GM10248 (cell line): ENCODE measurements at places on chromosomes 1 and 21.
A peak's percentile ranks its signal among the peaks of the same experiment; 100 is the strongest.

- no peak for DNase-seq
Measured at GRCh38 chr1:244063498-244063897, 12.4 kb downstream of the ZBTB18 start.

DNA sequence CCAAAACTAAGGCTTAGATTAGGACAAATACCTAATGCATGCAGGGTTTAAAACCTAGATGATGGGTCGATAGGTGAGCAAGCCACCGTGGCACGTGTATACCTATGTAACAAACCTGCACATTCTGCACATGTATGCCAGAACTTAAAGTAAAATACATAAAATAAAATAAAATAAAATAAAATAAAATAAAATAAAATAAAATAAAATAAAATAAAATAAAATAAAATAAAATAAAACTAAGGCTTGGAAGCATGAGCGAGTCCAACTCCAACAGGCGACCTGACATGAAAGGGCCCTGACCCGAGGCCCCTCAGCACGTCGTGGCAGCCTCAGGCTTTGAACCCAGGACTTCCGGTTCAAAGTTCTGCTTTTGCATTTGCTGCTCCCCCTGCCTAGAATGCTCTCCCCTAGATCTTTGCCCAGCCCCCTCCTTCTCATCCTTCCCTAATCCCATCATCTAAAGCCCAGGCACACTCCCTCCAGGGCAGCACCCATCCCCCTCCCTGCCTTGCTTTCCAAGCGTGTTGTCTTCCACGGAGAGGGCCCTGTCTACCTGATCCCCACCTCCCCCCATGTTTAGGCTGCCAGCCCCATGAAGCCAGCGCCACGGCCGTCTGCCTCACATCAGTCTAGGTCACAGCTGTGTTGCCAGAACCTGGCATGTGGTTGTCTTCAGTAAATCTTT, 64.3 kb downstream of the TAS1R2 start:
- no peak for DNase-seq

GRCh38 chr1:209266590-209267205, 316.8 kb upstream of the CAMK1G start:
- DNase-seq = no peak

- DNase-seq = no peak
Measured at GRCh38 chr1:42797979-42798378, 13.2 kb downstream of the TMEM269 start.

GRCh38 chr21:42467140-42467983, 28.7 kb downstream of the RSPH1 start:
- DNase-seq = peak; percentile 56

DNA sequence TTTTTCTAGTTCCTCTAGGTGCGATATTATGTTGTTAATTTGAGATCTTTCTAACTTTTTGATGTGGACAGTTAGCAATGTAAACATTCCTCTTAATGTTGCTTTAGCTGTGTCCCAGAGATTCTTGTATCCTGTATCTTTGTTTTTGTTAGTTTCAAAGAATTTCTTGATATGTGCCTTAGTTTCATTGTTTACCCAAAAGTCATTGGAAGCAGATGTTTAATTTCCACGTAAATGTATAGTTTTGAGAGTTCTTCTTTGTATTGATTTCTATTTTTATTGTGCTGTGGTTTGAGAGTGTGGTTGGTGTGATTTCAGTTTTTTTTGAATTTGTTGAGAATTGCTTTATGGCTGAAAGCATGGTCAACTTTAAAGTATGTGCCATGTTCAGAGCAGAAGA, 319.4 kb downstream of the PTBP2 start:
- DNase-seq = no peak

GRCh38 chr1:32549616-32550015, 10.4 kb downstream of the ZBTB8A start:
- DNase-seq = no peak

DNA sequence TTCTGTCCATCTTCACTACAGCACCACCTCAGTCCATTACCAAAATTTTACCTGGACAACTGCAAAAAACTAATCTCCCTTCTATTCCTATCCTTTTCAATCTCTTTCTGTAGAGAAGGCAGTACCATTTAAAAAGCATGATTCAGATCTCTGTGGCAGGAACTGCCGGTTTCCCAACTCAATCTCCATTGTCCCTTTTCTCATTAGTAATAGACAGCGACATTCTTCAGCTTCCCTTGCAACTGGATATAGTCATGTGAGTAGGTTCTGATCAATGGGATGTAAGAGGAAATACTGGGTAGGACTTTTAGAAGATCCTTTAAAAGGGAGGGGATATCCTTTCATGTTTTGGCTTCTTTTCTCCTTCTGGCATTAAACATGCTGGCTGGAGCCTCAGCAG, 74.9 kb downstream of the ADCY10 start:
- no peak for DNase-seq

GRCh38 chr1:91653183-91653582, 152.5 kb downstream of the CDC7 start:
- DNase-seq = peak; percentile 47

- DNase-seq = no peak
Measured at GRCh38 chr1:27831568-27832410, 1.2 kb downstream of the PPP1R8 start.

- DNase-seq = no peak
Measured at GRCh38 chr1:59218521-59219236, 78.2 kb upstream of the FGGY start.

DNA sequence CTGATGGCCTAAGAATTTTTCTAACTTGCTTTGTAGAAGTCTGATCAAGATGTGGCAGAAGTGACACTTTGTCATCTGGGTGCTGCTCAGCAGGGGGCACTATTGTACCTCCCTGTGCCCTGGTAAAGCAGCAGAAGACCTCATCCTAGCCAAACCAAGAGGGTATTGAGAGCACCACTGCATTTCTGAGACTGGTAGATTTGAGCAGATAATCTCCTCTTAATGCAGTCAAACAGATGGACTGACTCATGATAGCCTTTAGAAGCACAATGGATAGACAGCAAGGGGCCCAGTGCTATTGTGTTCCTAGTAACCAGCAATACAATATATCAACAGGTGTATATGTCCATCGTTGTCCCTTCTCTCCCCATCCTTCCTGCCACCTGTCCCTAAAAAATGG, 5.7 kb downstream of the TPM3 start:
- DNase-seq = peak; percentile 62

DNA sequence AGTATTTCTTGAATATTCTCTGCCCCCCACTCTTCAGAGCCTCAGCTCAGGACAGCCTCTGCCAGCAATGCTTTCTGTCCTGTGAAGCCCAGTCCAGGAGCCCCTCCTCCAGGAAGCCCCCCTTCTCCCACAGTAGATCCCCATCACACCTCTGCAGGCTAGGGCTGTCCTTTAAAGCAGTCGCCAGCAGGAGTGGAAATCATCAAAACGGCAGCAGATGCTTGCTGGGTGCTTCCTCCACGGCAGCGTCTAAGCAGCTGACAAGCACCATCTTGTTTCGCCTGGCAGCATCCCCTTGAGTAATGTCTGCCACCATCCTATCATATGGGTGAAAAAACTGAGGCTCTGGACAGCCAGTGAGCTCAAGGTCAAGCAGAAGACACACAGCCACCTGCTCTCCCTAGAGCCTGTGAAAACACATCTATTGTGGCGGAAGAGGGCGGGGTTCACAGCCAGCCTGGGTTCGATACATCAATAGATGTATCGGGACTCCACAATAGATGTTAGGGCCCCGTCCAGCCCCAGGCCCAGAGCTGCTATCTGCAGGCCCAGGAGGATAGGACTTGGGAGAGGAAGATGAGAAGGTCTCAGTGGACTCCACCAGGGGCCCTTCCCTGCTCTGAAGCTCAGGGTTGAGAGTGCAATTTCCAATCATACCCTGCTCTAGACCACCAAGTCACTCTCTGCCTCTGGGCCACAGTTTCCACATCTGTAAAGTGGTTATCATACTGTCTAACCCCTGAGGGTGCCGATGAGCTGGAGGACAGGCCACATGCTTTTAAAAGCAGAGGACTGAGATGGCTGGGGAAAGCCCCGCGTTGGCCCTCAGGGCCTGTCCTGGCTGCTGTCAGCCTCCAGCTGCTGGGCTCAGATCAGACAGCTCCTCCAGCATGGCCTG, 17.5 kb downstream of the RUNX3 start:
- DNase-seq = no peak

DNA sequence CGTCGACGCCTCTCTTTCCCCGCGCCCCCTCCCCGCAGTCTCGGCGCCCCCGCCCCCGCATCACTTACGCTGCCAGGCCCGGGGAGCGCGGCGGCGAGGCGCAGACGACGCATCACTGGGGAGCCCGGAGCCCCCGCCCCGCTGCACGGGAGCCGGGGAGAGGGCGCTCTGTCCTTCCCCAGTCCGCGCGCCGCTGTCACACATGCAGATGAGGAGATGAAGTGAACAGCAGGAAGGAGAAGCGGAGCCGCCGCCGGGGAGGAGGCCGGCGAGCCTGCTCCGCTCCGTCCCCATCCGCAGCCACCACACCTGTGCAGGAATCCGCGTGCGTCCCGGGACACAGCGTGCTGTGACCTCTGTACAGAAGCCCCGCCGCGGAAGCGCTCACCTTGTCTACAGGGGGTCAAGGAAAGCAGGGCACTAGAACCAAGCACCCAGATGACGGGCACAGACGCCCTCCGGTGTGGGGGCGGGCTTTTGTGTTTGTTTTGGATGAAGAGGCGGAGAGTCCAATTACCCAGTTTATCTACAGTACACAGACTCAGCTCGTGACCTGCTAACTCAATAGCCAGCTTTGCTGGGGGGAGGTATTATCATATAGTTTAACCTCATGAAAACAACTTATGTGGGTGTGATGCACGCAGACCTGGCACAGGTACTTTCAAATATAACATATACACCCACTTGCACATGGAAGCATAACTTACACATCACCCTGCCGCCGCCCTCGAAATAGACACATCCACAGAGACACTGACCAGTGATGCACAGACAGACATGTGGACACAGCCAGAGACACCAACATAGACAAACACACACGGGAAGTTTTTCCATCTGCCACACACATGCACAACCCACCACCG, 12.4 kb downstream of the KLHDC8A start:
- DNase-seq = no peak

GRCh38 chr1:14014929-14015328, 314.9 kb downstream of the PRDM2 start:
- DNase-seq = no peak

DNA sequence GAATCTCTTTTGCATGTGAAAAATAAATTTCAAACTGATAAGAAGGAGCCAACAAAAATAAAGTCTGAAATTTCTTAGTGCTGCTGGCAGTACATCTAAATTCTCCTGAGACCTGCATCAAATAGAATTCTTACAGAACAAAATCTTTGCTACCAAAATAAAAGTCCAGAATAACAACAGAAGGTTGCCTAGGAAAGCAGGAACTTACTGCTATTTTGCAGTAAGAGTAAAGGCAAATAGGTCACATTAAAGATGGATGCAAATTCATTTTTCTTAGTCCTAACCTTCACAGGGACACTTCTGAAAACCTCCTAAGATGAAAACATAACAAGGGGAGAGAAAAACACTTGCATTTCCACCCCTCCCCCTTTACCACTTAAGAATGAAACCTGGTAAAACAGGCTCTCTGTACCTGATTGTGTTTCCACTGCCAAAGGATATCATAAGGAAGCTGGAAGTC, 59.0 kb downstream of the RUSC1 start:
- no peak for DNase-seq

- DNase-seq = no peak
Measured at GRCh38 chr1:942411-942821, 16.6 kb downstream of the NOC2L start.

- DNase-seq = no peak
Measured at GRCh38 chr1:202283991-202284390, 57.7 kb downstream of the UBE2T start.

DNA sequence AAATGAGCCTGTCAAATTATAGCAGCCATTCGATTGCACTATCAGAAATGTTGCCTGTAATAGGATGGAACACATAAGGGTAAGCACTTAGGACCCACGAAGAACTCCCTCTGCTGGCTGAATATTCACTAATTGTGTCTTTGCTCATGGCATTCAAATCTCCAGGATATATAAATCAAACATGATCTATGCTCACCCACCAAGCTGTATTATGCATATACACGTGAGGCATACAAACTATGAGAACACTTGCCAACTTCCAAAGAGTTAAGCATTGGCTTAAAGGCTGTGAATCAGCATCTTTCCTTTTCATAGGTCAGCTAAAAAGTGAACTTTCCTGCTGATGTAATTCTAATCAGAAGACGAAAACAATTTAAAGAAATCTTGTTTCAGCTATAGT, 34.5 kb downstream of the TMPRSS15 start:
- no peak for DNase-seq

- DNase-seq = no peak
Measured at GRCh38 chr1:18922319-18922726, 20.0 kb upstream of the ALDH4A1 start.

GRCh38 chr1:204155881-204156280, 4.0 kb upstream of the ETNK2 start:
- DNase-seq = no peak

DNA sequence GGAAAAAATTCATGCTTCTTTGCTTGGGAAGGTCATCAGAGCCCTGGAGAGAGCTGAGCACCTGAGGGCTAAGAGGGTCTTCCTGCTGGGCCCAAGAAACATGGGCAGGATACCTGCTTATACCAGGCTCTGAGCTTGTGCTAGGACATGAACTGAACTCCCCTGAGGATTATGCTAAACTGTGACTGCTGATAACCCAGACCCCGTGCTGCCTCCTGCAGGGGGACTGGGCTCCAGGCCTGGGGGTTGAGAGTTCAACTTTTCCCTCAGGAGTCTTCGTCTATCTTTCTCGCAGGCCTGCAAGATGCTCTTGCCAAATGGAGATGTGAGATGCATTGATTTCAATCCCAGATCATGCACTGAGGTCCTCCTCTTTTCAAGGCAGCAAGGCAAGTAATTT, 368.5 kb downstream of the HHAT start:
- no peak for DNase-seq

DNA sequence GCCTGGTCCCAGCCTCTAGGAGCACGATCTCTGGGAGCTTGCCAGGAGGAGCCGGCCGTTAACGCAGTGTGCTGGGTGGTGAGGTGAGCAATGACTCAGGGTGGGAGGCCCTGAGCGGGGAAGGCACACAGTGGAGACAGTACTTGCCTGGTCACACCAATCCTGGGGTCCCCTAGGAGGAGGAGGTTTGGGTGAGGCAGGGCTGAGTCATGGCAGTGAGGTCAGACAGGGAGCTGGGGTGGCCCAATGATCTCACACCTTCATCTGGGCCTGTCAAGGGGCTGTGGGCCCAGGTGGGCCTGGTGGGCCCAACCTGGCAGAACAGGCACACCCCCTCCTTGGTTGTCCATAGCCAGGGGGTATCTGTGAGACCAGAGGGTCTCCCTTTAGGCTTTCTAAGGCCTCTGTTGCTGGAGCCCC, 8.6 kb upstream of the EDN2 start:
- DNase-seq = no peak

DNA sequence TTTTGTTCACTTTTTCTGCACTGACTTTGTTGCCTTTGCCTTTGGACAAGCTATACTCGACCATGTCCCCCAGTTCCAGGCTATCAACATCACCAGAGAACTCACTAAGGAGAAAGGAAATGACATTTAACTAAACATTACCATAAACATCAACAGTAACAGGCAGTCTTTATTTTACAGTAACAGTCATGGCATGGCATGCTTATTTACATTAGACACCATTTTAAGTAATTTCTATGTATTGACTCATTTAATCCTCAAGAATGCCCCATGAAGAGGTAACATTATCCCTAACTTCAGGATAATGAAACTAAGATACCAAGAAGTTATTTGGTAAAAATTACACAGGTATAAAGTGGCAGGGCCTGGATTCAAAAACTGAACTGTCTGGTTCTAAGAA, 8.7 kb upstream of the NRAS start:
- no peak for DNase-seq

GRCh38 chr1:212981025-212981495, 30.7 kb downstream of the VASH2 start:
- DNase-seq = no peak

GRCh38 chr1:30966690-30967369, 58.3 kb upstream of the SDC3 start:
- DNase-seq = no peak
